ENCODE measurements at places on chromosomes 12 and 14.

DNA sequence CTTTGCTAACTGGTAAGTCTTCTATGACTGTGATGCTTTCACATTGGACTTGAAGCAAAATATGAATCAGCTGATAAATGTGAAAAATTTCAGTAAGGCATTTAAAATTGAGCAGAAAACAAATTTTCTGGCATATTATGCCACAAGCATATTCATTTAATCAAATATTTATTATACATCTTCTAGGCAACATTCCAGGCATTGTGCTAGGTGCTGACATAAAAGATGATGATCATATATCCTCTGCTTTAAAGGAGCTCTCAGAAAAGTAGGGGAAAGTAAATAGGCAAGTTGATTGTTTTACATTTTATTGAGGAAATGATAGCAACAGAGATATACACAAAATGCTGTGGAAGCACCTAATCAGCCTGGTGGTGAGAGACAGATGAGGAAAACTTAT lies 248.9 kb downstream of the SLC16A7 start:
- DNase-seq: no peak

DNA sequence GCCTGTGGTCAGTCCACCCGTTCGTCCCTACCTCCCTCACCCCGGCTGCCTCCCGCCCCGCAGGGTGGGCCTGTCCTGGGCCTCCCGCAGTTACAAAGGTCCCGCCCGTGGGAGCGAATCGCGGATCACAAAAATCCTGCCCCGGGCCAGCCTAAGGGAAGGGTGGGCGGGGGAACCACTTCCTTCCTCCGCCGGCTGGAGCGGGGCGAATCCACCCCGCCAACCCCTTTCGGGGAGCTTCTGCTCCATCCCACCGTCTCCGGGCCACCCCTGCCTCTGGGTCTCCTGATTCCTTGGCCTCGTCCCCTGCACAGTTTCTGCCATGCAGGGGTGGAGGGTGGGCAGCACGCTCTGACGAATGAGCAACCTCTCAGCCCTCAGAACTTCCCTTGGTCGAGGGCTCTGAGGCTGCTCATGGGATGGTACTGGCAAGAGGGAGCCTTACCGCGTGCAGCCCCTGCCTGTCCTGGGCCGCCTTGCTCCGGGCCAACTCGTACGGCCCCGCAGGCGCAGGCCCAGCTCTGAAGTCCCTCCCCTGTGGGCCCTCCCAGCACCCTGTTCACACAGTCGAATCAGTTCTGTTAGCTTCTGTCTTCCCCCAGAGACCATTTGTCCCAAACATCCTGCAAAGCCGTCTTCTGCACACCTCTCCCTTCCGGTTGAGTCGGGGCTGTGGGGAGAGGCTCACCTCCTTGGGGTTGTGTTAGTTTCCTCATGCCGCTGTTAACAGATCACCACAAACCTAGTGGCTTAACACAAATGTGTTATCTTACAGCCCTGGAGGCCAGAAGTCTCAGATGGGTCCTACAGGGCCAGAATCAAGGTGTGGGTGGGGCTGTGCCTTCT lies 589 bp upstream of the HVCN1 start:
- DNase-seq: peak; percentile 69

- peak; percentile 24 for DNase-seq
These were observed 89.3 kb downstream of the OSBPL8 start for GRCh38 chr12:76470028-76470939.

DNA sequence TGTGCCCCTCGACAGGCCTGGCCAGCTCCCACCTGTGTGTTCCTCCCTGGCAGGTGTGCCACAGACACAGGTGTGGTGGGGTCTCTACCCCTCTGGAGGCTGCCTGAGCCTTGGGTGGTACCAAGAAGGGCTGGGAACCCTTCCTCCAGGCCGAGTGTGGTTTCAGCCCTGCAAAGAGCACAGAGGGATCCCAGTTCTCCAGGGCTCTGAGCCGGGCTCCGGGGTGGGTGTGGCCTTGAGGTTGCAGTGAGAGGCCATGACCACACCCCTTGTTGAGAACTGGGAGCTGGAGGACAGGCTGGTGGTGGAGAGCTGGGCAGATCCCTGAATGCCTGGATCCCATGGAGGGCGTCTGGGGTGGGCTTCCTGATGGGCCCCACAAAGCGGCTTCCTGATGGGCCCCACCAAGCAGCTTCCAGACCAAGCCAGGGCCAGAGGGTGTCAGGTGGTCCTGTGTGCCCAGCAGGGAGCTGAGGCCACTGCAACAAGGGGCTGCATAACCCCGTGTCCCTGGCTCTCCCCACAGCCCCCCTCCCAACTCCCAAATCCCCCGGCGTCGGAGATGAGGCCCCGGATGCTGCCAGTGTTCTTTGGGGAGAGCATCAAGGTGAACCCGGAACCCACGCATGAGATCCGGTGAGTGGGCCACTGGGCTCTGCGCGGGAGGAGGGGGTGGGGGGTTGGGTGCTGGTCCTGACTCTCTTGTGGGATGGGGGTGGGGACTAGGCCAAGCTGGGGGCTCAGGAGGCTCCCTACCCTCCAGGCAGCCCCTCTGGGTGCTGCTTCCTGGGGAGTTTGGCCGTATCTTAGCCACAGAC lies 16.6 kb downstream of the RFLNA start:
- no peak for DNase-seq

- DNase-seq: no peak
These were observed 17.9 kb upstream of the MGP start for GRCh38 chr12:14903386-14904098.

GRCh38 chr12:28975564-28976340 lies 173.3 kb upstream of the FAR2 start:
- DNase-seq: no peak

All from CD4-positive, alpha-beta T cell treated with Interleukin-17A for 4 hours (primary cell).